ENCODE measurements at places on chromosomes 3 and 15. TPM values are rescaled to one million over a fixed set of nuclear protein-coding genes. Genes with fewer than 3 reads are reported as not detected.

DNA sequence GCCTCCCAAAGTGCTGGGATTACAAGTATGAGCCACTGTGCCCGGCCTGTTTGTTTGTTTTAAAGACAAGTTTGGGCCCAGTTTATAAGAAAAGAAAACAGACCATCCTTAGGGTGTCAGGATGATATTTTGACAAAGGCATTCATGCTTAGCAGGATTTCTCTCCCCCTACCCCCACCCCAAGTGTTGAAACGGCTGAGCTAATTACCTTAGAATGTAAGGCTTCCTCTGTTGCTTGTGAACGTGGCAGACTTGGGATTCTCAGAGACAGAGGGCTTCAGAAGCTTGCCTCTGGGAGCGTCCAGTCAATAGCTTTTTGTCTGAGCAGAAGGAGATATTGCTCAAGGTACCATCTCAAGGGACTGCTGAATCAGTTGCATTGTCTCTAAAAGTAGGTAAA is 24.0 kb downstream of the FLNB start:
- DNase-seq = no peak

DNA sequence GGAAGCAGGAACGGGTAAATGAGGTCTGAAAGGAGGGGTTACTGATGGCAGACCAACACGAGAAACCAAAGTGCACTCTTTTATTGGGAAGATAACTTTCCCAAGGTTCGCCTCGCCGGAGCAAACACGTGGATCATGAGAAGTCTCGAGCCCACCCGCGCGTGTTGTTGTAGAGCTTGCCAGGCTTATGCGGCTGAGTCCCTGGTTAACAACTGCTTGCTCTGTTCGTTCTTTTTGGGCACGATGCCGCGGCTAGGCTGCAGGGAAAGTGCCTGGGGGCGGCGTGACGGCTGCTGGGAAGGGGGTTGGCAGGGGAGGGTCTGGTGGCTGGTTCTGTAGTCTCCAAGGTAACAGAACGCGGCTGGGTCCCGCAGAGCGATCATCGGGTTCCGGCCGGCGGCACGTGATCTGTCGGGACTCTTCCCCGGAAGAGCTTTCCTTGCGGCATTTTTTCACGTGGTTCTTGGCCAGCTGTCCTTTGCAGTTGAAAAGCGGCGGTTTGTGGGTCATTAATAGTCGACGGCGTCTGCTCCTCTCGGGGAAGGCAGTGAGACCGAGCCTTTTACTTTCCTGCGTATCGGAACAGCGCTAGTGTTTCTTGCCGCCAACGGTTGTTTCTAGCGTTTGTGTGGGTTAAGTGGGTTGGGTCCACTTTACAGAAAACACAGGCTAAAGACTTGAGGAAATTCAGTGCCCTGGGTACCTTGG is 1.5 kb downstream of the MGA start:
- peak; percentile 64 for DNase-seq

GRCh38 chr15:83582381-83582780 is 71.5 kb upstream of the ADAMTSL3 start:
- no peak for DNase-seq

GRCh38 chr15:75455982-75456531 is 4.6 kb upstream of the SIN3A start:
- DNase-seq = no peak

DNA sequence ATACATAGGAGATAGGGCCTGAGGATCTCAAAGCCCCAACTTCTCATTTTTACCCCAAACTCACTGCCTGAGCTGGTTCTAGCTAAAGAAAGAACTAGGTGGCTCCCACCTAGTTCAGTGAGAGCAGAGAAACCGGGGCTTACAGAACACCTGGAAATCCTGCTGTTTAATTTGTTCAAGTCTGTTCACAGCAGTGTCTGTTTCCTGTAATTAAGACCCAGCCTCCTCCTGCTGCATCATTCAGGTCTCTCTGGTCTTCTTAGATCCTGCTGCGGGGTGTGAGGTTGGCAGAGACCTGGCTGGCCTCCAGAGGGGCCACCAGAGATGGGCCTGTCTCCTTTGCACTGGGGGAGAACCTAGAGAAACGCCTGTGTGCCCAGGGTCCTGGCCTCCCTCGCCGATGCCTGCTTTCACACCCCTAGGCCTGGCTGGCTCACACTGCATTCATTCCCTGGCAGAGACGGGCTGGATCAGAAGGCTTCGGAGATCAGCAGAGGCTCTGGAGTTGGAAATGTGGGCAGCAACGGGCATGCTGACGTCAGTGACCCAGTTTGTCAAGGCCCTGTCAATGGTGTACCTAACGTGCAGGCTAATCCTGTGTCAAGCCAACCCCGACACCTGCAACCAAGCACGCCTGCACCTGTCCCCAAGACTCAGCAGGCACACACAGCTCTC is 4.9 kb upstream of the CHRNA3 start:
- DNase-seq = no peak

- DNase-seq = no peak
Measured at GRCh38 chr3:38141952-38142273, 3.5 kb downstream of the MYD88 start.

DNA sequence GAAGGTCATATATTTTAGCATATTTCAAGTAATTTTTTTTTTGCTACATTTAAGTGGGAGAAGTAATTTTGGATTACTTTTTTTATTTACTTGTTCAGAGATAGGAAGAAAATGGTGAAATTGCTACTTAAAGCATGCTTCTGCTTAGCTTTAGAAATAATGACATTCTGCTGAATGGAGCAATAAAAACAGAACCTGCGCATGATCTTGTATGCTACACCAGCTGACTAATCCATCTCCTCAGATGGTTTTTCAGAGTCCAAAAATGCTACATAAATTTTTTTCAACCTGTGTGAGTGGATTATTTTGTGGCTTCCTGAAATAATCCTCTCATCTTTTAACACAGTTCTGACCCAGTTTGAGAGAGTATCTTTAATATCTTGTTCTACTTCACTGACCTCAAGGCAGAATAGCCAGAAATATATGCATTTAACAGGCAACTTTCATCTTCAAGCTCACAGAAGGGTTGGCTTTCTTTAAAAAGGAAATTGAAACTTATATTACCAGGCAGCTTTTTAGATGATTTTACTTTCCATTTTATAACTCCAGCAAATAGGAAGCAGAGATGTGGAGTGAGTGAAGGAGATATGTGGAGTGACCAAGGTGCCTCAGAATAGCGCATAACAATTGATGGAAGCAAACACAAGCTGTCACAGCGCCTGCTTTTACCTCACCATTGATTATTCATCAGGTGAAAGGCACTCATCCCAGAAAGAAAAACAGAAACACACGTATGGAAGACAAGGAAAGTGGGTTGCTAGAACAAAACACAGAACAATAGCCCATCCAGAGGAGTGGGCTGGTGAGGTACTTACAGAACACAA is 136.6 kb downstream of the TGFBR2 start:
- DNase-seq = no peak

DNA sequence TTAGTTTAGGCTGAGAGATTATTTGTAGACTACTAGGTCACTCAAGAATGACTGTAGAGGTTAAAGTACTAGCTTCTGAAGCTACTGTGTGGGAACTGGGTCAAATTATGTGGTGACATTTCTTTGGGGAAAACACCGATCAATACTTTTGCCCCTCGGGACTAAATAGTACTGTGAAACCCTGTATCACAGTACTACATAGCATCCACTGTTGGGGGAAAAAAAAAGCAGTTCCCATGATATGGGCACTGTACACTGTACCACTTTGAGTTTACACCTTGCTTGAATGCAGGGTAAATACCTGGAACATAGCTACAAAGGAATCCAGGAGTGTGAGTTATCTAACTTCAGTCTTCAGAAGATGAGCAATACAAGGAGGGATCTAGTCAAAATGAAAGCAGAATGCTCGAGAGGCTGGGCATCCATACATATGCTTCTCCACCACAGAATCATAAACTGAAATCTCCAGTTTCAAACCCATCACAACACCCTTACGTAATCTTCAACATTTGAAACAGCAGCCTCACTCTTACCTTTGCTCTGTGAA is 311.4 kb downstream of the UNC13C start:
- DNase-seq = no peak

DNA sequence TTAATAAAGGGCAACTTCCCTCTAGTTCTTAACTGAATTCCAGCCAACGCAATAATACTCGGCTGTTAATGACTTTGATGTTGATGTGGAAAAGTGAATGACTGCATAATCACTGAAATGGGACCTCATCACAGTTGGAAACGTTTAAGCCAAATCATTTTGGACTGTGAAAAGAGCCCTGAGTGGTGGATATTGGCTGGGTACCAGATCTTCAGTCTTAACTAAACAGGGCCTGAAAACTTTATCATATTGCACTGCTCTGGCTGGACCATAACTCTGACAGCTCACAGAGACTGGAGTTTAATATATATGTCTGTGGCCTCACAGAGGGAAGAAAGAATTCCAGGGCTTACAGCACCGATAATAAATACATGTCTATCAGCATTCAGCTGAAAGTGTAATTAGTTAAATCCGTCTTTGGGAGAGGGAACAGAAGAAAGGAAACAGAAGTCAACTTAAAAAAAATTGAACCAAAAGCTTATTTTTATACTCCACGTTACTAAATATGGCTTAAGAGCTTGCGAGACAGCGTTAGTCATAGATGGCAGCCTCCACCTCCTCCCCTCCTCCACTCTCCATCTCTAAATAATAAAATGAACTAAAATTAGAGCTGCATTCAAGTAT is 222.3 kb upstream of the CDIN1 start:
- DNase-seq = no peak

DNA sequence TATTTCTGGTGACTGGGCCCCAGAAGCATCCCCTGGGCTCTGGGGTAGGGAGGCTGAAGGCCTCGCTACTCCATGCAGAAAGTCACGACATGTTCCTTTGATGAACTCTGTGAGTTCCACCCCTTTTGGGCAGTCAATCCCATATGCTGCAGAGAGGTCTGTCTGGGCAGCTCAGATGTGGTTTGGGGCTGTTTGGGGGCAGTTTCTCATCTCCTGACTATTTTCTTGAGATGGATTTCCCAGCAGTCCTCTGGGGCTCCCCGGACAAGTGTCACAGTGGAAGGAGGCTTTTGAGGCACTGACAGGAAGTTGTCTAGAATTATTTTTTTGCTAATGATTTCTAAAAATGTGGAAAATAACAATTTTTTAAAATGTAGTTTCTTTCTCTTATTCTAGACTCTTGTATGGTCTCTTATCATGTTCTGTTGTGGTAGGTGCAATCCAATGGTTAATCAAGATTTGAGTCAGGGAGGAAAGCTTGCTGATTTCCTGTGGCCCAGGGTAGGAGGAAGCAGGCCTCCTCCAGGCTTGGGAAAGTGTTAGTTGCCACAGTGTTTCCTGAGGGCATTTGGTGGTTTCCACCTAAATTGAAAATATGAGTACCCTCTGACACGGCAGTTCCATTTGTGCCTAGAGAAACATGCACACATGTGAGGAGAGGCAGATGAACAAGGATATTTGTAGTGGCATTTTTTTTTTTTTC is 19.9 kb upstream of the TATDN2 start:
- no peak for DNase-seq

HIGD2B gene
- total RNA-seq = 0.55 TPM

SKOR1 gene
- total RNA-seq = 0.64 TPM

NAALADL2 gene
- not detected for total RNA-seq

CKMT1A gene
- total RNA-seq = not detected

CTDSPL2 gene
- total RNA-seq = 46.8 TPM

Data from activated B cell treated with CpG ODN at 0.5 μM for 24 hours (primary cell).